ENCODE measurements at places on chromosomes 5 and 9.

- DNase-seq: no peak
Measured at GRCh38 chr9:136748666-136749611, 614 bp upstream of the LCN6 start.

DNA sequence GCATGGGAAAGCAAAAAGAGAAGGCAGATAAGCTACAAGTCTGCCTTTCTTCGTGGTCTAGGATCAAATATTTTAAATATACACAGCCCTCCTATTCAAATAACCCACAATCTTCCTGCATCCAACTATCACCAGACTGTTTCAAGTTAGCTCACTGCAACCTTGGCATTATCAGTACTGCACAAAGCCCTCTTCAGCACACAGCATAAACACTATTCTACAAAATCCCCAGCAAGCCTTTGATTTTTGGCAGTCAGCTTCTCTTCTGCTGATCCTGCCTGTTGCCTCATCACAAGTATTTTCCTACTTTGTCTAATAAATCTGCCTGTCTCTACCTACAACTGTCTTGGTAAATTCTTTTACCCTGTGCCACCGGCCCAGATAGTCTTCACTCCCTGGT lies 142.9 kb downstream of the COX7C start:
- DNase-seq: no peak

- DNase-seq: no peak
Measured at GRCh38 chr9:19074229-19074628, 25.0 kb downstream of the RRAGA start.

GRCh38 chr9:23849379-23850035 lies 23.5 kb upstream of the ELAVL2 start:
- no peak for DNase-seq

- no peak for DNase-seq
Measured at GRCh38 chr9:132187121-132187620, 25.3 kb downstream of the NTNG2 start.

DNA sequence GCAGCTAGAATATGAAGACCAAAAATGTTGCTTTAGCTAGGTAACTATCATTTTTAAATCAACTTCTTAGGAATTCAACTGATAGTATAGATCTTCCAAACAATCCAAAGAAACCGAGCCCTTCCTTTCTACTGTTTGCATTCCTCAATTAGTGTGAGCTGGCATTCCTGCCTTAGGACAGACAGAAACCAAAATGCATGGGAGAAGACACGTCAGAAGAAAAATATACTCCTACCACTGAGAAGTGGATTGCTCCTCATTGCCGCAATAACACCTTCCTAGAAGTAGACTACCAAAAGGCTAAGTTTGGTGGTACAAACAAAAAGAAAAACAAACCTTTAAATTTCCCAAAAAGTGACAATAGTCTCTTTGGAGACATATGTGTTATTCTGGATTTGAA lies 440.0 kb downstream of the SEMA5A start:
- no peak for DNase-seq

GRCh38 chr5:176514244-176514950 lies 22.8 kb downstream of the RNF44 start:
- DNase-seq: no peak

DNA sequence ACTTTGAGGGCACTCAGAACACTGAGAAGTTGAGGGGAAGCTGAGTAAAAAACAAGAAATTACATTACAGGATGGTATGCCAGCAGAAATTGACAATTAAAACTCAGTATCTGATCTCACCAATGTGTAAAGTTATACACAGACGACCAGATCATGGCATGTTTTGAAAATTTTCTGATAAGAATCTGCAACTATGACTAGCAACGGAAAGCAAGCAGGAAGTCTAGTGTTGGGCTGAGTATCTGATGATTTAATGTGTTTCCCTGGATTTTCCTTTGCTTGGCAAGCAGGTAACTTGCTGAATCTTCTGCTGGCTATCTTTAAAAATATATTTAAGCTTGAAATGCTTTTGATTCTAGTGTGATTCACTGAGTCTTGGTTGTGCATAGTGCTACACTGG lies 5.2 kb upstream of the GCNT4 start:
- DNase-seq: no peak

DNA sequence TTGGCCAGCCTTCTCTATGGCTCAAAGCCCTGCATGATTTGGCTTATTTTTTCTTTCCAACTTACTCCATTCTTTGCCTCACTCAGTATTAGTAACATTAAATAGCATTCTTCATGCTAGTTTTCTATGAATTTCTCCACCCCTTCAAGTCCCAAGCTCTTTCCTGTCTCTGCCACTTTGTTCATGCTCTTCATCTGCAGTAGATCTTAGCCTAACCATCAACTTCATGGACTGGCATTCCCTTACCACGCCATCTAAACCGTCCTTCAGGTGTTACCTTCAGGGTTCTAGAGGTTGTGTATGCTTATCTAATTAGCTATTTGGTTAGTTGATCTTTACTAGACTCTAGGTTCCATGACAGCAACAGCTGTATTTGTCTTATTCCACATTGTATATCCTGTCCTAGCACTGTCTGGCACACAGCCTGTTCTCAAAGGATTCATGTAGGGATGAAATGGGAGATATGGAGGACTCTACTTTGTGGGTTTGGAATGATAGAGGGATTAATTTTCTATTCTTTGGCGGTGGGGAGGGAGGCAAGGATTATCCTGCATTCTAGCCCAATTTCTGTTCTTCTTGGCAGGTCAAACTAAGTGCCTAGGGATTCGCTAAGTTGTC lies 26.4 kb downstream of the TMEM167A start:
- DNase-seq: no peak

DNA sequence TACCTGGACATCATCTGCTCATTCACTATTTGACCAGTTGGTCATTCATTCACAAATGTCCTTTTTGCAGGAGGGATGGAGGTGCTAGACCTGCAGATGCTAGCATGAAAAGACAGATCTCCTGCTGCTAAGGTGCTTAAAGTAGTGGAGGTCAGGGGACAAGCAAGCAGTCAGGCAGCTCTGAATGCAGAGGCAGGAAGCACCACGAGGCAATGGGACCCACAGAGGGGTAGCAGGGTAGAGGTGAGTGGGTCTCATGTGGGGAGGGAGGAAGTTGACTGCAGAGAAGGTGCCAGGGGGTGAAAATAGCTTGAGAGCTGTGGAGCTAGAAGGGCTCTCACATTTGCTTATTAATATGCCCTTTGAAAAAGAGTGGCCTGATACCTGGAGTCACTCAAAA lies 25.2 kb downstream of the FXN start:
- no peak for DNase-seq

All from effector CD8-positive, alpha-beta T cell (primary cell).